ENCODE measurements at places on chromosomes 6 and 20.

- DNase-seq, result no peak
Measured at GRCh38 chr6:2482773-2483172, 237.4 kb upstream of the GMDS start.

- no peak for DNase-seq
Measured at GRCh38 chr20:38194971-38195504, 30.0 kb upstream of the TGM2 start.

DNA sequence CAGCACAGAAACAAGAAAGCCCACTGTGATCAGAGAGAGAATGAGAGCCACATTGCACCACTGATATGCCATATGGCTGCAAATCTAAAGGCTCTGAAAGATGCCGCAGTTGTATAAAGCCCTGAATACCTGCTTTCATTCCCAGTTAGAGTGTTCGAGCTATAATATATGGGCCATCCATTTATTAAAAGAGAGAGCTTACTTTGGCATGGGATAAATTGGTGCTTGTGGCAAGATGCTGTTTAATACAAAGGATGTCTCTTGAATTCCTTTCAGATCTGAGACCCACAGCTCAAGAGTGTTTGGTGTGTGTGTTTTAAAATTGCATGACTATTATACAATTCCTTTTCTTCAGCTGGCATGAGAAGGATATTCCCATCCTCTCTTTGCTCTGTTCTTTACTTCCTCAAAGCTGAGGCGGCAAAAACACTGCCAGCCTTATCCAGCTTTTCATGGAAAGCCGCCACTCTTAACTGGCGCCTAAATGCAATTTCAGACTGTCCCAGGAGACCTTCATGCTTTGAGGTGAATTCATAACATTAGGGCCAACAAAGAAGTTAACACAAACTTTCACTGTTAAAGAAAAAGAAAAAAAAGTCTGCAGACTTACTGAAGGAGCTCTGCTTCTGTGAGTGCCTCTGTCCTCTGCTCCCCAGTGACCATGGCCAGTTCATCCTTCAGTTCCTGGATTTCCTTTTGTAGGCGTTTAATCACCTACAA is 147.6 kb downstream of the KIF6 start:
- DNase-seq, result no peak

DNA sequence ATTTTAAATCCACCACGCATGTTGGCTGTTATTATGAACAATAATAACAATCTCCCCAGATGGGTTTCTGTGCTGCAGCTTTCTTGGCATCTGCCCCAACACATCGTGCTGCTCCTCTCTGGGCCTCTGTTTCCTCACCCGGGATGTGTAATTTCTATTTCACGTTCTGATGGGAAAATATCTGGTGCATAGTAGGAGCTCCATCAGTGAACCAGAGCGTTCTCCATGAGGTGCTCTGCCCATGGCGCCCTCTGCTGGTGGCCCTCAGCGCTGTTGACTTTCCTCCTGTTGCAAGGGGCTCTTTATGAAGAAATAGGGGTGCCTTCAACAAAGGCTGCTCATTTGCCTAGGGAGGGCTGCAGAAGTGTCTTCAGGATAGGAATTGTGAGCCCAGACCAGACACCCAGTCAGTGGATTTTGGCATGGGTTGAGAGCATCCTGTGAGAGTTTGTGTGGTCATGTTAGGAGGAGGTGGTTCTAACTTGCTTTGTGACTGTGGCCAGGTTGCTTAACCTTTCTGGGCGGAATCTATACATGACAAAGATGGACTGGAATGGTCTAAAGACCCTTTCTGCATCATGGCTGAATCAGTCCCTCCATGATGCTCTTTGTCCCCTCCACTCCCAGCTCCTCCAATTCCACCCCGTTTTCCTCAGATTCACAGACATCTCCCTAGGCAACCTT is 8.1 kb downstream of the SCRT2 start:
- DNase-seq, result peak; percentile 28

- DNase-seq, result no peak
Measured at GRCh38 chr6:162602759-162603158, 124.8 kb downstream of the PRKN start.

- DNase-seq, result no peak
Measured at GRCh38 chr6:168620578-168620977, 179.6 kb downstream of the SMOC2 start.

GRCh38 chr6:26473758-26474438 is 16.1 kb downstream of the BTN2A1 start:
- DNase-seq, result peak; percentile 78

GRCh38 chr6:140871911-140872310 is 1260.8 kb upstream of the GJE1 start:
- DNase-seq, result no peak

DNA sequence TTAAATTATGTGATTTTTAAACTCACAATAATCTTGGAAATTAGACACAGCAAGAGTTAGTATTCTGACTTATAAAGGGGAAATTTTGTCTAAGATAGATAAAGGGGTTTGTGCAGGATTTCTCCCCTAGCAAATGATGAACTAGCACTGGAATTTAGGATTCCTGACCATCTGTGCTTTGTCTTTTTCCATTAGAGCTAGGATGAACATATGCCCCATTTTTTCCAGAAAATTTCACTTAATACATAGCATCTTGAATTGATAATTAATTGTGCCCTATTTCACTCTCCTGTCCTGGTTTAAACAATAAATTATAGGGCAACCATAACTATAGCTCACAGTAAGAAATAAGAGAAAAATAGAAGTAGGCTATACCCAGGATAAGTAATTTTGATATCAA is 601.0 kb downstream of the GRIK2 start:
- no peak for DNase-seq

- no peak for DNase-seq
Measured at GRCh38 chr6:82979657-82980056, 86.0 kb downstream of the UBE3D start.

GRCh38 chr6:40798069-40798770 is 211.1 kb upstream of the LRFN2 start:
- no peak for DNase-seq
